Stimulated activated CD8-positive, alpha-beta memory T cell treated with anti-CD3 and anti-CD28 coated beads, Interleukin-4, amount 100 ng/mL, for 4 hours (primary cell): ENCODE measurements at places on chromosomes 12 and 14.

DNA sequence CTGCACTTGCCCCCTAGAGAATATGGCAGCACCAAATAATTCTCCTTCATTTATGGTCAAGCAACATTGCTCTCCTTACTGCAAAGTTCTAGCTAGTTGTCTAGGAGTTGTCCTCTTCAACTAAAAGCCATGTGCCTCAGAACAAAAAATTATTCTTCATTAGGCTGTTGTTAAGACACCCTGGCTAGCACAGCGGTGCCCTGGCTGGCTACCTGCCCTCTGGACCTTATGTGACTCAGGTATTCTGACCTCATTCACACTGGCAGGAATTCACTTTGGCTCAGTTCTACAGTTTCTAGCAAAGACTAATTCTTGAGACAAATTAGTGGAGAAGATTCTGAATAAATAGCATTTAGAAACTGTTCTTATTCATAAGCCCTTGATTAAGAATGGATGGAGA lies 224.4 kb upstream of the KRR1 start:
- no peak for DNase-seq

DNA sequence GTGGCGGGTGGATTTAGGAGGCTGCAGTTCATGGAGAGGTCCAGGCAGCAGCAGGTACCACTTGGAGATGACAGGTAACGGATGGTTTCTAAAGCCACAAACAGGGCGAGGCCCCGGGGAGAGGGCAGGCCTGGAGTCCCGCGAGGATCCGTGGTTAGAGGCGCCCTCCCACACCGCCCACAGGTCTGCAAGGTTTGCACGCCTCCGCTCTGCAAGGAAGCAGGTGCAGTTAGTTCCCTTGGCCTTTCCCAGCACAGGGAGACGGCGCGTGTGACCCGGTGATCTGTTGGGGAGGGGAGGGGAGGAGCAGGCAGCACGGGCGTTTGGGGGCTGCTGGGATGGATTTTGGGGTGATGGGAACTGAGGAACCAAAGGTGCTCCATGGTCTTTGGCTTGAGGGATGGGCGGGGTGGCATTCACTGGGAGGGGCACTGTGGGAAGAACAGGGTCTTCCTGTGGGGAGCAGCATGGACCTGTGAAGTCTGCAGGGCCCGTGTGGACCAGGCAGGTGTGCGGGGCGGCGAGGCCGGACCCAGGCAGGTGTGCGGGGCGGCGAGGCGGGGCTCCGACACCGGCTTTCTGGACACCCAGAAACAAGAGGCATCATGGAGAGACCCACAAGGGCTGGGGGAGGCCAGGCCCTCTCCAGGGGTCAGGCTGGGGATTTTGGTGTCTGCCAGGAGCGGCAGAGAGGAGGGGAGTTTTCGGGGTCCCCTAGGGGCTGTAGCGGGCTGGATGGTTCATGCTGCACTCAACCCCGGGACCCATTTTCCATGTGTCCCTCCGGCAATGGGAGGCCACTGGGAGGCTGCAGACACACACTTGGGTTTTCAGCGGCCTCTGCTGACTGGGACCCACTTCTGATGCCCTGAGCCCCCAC lies 29.1 kb downstream of the NOC4L start:
- DNase-seq, result no peak

DNA sequence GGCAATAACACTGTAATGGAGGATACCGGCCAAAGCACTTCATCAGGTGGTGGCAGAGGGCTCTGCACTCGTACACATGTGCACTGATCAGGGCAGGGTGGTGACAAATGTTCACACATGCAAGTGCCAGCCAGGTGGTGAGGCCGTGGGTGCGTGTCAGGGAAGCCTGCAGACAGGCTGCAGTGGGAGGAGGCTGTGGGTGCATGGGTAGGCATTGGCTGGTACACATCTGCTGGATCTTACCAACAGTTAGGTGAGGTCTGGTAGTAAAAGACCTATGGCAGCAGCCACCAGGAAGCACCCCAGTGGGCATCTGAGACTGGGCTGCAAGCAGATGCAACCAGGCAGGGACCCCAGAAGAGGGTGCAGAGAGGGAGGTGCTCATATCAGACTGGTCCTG lies 65.3 kb downstream of the PDE6H start:
- no peak for DNase-seq

- DNase-seq, result no peak
These were observed 5.5 kb upstream of the CCDC197 start for GRCh38 chr14:93991649-93992048.

DNA sequence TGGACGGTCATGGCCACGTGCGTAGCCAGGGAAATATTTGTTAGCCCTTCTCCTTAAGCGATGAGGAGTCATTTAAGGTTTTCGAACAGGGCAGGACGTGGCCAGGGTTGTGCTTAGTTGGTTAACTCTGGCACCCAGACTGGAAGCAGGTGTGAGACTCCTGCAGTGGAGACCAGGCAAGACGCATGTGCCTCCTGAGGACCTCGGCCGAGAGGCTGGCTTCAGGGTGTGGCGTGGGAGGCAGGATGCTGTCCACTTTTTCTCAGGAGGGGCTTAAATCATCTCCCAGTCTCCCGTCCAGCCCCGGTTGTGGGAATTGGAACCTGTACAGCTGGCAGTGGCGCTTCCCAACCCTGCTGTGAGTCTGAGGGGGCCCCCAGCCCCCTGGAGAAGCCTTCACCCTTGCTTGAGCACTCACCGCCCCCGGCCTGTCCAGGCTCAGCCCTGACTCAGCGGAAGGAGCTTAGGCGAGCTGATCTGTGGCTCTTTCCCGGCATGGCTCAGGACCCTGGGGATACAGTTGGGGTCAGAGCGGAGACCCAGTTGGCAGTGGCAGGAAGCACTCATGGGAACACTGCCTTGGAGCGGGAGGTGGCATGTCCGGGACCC lies 46.3 kb upstream of the TSPAN9 start:
- no peak for DNase-seq

GRCh38 chr14:21090194-21090939 lies 8.1 kb downstream of the ZNF219 start:
- no peak for DNase-seq

- no peak for DNase-seq
These were observed 37.8 kb upstream of the DYNC1H1 start for GRCh38 chr14:101926620-101927019.

GRCh38 chr12:114726092-114726710 lies 42.2 kb upstream of the TBX3 start:
- no peak for DNase-seq

DNA sequence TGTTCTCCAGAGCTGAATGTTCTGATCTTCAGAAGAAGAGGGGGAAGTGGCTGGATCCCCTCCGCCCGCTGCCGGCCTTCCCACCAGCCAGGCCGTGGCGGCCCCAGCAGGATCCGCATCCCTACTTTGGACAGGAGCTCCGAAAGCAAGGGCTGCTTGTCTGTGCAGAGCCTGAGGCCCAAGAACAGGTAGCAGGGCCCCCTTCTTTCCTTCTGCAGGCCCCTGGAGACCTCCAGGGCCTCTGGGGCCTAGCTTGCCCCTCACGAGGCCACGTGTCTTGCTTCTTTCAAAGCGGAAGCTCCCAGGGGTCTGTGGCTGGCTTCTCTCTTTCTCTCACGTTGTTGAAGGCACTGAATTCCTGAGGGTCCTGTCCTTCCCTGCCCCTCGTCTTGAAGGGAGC lies 13.2 kb downstream of the PGF start:
- no peak for DNase-seq

DNA sequence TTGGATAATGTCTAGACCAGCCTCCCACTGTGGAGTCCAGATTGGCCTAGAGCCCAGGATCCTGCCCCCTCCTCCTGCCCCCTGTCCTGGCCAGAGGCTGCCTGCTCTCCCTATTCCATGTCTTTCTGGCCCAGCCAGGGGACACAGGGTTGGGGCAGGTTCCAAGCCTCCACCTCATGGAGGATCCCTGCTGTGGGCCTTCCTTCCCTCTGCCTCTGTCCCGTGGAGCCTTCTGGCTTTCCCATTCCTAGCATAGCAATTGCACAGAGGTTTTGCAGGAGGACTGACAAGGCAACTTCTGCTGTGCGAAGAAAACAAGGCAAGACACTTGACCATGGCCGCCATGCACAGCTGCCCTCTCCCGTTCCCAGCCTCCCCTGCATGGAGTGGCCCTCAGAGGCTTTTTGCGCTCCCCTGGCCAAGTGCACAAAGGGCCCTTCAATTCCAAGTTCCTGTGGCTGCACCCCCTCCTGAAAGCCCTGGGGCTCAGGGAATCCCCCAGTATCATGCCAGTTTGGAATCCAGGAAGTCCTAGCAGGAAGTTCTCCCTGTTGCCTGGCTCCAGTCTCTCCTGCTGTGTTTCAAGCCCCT lies 42.1 kb downstream of the KRT80 start:
- no peak for DNase-seq

- DNase-seq, result no peak
These were observed 284.7 kb upstream of the FKBP4 start for GRCh38 chr12:2510045-2510444.

GRCh38 chr14:52043690-52044089 lies 25.2 kb downstream of the NID2 start:
- DNase-seq, result no peak

GRCh38 chr12:104662203-104662602 lies 205.5 kb downstream of the CHST11 start:
- DNase-seq, result no peak

GRCh38 chr12:124914392-124915238 lies at the start of gene UBC:
UBC (minus strand) TSS chr12:124914650; CDS start chr12:124913771, 879 bp downstream.
- DNase-seq, result peak; percentile 79

DNA sequence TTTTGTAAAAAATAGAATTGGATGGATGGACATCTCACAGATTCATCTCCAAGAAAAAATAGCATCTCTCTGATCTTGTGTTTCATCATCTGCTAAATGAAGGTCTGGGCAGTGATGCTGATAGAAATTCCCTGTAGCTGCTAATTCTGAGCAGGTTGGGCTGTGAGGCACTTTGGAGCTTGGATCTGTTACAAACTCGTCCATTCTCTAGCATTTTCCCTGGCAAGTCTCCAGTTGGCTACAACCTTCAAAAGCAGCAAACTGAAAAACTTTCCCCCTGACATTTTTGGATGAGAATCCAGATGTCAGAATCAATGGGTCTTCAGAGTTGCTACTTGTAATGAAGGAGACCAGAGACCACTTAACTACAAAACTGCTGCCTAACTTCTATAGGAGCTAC lies 72.7 kb downstream of the TPH2 start:
- DNase-seq, result no peak

GRCh38 chr14:54724676-54725325 lies 157.9 kb downstream of the SAMD4A start:
- DNase-seq, result no peak

DNA sequence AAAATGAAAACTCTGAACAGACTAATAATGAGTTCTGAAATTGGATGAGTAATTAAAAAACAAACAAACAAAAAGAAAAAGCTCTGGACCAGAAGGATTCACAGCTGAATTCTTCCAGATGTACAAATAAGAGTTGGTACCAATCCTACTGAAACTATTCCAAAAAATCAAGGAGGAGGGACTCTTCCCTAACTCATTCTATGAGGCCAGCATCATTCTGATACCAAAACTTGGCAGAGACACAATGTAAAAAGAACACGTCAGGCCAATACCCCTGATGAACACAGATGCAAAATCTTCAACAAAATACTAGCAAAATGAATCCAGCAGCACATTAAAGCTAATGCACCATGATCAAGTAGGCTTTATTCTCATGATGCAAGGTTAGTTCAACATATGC lies 183.9 kb upstream of the CNOT2 start:
- DNase-seq, result no peak

GRCh38 chr14:41380017-41380416 lies 226.7 kb upstream of the LRFN5 start:
- DNase-seq, result no peak

DNA sequence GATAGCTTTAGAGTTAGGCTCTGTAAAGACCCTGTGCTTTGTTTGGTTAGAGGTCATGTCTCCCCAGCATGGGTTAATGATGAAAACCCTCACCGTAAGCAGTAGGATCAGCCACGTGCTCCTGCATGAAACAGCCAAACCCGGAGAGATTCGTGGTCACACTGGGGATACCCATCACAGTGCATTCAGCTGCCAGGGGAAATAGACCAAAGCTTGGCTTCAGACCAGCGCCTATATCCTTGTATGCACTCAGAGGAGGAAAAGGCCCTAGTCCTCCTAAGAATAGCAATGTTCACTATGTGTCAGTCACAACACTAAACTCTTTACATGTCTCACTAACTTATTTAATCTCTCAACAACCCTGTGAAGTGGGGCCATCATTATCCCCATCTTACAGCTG lies 16.3 kb downstream of the SPX start:
- DNase-seq, result no peak

DNA sequence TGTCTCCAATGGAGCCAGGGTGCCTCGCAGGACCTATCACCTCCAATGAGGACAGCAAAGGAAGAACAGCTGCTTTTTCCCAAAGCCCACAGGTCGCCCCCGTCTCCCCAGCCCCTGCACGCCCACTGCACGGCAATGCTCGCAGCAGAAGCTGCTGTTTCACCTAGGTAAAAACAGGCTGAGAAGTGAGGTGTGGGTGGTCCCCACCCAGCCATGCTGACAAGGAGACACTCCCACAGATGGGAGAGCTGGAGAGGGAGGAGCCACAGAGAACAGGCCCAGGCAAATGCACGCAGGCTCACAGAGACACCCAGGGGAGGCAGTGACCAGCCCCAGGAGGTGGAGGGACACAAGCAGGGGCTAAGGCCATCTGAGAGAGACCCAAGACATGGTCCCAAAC lies 10.4 kb downstream of the CFAP73 start:
- no peak for DNase-seq

- DNase-seq, result no peak
These were observed 443.3 kb downstream of the DPF3 start for GRCh38 chr14:72450473-72451044.
